ENCODE measurements at places on chromosomes 4 and X.

DNA sequence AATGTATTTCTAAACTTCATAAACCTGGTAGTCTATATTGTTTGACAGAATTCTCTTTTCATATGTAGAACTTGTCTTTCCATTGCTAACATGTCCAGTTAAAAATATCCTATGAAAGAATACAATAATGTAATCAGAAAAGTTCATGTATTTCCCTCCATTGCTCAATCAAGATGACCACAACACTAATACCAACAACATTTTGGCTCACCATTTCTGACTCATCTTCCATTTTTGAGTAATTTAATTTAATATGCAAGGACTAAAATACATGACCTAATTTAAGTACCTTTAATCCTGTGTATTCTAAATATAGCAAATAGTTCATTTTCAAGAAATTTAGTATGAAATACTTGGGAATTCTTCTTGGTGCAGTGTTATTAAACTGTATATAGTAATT, 239.5 kb upstream of the GPC4 start:
- DNase-seq, result no peak

DNA sequence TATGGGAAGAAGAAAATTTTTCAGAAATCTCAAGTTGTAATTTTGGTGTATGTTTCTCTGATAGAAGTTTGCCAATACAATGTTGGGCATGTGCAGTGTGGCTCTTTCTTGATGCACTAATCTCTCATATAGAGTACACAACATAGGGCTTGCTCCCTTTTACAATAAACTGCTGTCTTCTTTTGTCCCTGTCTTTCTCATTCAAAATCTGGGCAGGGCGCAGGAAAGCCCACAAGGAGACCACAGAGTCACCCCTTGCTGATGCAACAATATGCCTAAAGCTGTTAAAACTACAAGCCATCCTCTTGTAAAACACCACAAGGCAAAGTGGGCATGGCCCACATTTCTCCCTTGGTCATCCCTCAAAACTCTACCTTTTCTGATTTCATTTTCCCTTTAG, 63.4 kb upstream of the TBC1D9 start:
- no peak for DNase-seq

DNA sequence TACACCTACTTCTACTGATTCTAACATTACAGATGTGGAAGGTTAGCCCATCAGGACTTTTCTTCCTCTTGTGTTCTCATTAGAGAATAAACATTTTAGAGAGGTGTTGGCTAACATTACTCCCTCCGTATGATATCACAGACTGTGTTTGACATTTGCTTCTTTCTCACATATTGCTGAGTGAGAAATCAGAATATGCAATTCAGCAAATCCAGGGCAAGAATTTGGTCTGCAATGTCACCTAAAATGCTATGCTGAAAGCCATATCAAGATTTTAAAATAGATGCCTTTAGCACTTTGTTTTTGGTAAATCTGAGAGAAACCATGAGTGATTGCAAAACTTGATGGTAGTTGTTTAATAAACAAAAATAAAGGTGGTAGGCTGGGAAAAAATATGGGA, 319.1 kb downstream of the C4orf33 start:
- no peak for DNase-seq

DNA sequence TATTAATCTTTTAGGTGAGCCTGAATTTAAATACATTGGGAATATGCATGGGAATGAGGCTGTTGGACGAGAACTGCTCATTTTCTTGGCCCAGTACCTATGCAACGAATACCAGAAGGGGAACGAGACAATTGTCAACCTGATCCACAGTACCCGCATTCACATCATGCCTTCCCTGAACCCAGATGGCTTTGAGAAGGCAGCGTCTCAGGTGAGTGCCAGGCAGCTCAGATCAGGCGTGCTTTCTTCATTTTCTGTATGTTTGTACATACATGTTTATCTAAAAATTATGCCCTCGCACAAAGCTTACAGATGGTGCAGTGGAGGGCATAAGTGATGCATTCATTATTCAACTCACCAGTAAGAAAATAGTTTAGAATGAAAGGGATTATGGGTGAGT, 85.6 kb downstream of the CPE start:
- DNase-seq, result no peak

DNA sequence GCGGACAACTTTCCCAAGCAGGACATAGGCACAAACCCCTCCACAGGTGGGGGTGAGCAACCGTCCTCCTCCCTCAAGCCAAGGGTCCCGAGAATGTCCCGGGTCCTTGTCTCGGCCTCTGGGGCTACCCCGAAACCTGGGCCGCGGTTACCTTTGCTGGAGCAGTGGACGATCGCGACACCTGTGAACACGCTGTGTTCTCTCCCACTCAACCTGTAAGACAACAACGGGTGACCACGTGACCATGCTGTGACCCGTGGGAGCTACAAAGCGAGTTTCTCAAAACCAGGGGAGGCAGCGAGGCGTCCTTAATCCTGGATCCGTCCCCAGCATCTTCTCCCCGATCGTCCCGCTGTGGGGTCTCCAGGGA, 17.9 kb downstream of the ASMTL start:
- no peak for DNase-seq

GRCh38 chr4:179803857-179804256, 2361.6 kb upstream of the AGA start:
- DNase-seq, result no peak

- no peak for DNase-seq
Measured at GRCh38 chr4:5782829-5783476, 72.0 kb downstream of the EVC start.

DNA sequence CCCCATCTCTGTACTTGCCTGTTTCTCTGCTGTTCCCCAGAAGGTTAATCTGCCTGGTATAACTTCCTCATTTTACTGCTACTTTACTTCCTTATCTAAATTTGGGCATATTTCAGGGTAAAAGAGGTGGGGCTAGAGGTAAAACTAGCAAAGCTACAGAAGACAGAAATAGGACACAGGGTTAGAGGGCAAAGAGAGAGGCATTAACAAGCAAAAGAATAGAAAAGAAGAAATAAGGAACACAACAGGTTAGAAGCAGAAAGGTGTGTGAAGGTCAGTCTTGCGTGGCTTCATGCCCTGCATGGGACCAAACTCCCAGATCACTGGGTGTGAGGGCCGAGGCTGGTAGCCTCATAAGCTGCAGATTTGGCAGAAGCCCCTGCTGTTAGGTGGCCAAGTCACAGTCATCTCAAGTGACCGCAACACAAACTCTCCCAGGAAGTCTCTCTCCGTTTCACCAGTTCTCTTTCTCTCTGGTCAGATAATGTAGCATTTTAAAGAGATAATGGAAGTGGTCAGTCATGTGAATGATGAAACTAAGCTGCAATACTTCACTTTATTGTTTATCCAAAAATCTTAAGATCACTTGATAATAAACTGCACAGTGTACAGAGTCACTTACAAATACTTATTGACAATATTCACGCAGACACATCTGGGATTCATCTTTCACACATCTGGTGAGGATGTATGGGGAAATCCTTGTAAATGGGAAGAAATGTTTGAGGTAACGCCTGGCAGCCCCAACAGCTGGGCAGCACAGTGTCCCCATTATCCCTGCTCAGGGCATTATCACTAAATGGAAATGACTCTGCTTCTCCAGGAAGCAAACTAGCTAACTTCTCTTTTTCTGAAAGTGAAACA, 16.4 kb downstream of the TMEM154 start:
- peak; percentile 89 for DNase-seq

GRCh38 chr4:99404595-99405287, 30.4 kb downstream of the ADH7 start:
- DNase-seq, result no peak

DNA sequence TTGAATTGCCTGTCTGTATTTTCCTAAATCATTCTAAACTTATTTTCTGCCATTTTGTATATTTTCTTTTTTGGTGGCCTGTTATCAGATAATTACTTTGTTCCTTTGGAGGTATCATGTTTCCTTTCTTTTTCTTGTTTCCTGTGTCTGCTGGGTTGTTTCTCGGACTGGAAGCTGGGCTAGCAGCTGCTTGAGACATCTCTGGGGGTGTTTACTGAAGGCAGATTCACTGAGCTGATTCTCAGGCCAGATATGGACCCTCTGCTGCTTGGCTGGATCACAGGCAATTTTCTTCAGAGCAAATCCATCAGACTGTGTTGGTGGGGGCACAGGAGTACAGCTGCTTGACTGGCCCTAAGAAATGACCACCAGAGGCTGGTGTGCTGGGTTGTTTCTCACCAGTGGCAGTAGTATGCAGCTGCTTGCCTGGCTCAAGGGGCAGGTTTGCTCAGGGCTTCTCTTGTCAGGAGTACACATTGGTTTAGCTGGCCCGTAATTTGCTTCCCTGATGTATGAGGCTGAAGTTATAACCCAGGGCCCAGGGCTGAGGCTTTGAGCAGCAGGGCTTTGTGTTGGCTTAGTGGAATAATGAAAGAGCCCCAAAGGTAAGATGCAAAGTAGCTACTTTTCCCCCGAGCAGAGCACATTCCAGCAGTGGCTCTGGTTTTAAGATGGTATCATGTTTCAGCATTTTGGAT, 680.6 kb downstream of the TECRL start:
- DNase-seq, result no peak

- no peak for DNase-seq
Measured at GRCh38 chr4:152273343-152273742, 262.5 kb downstream of the FBXW7 start.

DNA sequence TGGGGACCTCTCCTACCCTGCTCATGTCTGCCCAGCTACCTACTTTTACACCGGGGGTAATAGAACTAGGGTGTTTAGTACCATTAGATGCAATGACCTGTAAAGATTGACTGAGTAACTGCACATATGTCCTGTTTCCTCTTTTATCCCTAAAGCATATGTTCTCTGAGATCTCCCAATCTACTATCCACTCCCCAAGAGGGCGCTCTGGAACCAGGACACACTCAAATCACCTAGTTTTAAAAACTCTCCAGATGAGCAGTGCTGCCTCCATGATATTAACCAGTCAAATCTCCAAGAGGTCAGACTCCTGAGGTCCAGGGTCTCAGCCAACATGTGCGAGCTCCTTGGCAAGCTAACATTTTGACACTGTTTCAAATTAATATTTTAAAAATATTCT, 87.0 kb upstream of the TSPAN5 start:
- DNase-seq, result peak; percentile 77

DNA sequence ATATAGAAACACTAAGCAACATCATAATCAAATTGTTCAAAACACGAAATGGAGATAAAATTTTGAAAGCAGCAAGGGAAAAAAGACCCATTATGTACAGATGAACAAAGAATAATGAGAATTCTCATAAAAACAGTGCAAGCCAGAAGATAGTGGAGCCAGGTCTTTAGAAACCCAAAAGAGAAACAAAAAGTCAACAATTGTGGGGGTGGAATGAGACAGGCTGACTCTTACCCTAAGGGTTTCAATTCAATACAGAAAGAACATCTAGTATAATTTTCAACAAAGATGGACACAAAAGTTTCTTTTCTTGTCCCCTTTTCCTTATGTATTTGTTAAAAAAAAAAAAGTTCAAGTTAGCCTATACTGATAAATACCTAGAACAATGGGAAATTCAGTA, 34.0 kb upstream of the MAGEB2 start:
- DNase-seq, result no peak

- no peak for DNase-seq
Measured at GRCh38 chrX:9188117-9188516, 154.2 kb upstream of the FAM9B start.

DNA sequence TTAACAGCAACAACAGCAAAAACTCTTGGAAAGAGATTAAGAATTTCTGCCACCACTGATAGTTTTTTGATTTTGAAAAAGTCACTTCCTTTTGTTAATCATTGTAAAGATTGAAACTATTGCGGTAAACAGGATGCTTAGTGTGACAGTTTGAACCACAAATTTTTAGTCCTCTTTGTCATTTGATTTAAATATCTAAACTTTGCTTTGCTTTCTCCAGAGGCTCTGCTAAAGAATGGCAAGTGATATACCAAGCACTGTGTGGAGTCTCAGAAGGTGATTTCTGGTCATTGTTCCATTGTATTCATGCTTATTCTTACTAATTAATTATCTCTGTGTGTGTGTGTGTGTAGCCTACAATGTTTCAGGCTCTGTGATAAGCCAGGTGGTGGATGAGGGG, 155.6 kb downstream of the BMPR1B start:
- no peak for DNase-seq

DNA sequence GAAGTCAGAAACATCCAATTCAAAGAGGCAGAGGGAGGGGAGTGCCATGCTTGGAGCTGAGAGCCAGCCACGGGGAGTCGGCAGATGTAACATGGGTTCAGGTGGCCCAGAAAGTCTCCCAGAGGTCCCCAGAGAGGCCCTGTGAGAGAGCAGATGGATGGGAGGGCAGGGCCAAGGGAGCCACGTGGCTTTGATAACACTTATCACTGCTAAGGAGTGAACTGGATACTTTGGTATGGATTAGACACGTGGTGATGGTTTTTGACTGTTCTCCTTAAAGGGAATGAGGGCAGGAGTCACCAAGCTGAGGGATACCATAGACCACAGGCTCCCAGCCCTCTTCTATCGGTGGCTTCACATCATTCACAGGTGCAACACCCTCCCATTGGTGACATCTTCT, 13.7 kb downstream of the CCKAR start:
- no peak for DNase-seq

GRCh38 chr4:147785129-147785528, 53.2 kb downstream of the ARHGAP10 start:
- DNase-seq, result peak; percentile 34

- DNase-seq, result no peak
Measured at GRCh38 chr4:165512424-165512823, 133.6 kb downstream of the CPE start.

DNA sequence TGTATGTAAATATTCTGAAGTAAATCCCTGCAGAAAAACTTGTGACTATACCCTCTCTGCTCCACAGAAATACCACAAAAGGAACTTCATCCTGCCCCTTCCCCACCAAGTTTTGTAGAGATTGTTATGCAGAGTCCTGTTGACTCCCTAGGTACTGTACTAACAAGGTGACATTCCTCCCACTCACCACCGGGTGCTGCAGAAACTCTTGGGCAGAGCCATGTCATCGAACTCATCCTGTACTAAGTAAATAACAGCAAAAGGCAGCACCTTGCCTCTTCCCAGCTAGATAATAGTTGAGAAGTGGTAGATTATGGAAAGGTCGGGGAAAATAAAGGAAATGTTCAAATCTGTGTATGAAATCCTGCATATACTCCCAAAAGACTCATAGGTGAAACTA, 233.3 kb downstream of the STPG2 start:
- DNase-seq, result no peak

All from KBM-7 (cell line).